ENCODE measurements at places on chromosomes 13 and 19.

GRCh38 chr19:28905996-28906395, 307.0 kb downstream of the UQCRFS1 start:
- no peak for DNase-seq

DNA sequence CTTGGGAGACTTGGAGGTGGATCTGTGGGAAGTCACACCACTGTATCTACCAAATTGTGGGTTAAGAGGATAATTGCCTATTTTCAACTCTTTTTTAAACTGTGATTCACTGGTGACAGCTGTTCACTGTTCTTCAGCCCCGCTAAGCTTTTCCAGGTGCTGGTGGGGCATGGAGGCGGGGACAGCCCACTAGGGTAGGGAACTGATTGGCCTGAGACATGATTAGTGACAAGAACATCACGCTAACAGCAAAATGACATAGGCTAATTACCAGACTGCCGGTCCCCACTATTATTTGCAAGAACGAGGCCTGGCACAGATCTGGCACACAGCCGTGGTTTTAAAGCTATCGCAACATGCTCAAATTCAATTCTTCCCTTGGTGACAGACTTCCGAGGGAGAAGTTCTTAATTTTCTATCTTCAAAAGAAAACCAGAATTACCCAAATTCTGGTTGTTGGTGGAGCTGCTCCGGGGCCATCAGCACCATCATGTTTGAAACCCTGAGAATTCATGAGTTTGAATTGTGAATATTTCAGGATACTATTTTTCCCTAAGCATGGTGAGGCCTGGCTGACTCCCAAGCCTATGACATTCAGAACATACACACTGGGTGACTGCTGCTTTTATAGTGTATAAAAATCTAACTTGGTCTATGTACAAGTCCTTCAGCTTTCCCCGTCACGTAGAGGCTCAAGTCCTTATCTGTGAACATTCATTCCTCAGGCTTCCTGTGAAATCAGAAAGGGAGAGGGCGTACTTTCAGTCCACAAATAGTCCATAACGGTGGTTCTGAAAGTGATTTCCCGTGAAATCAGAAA, 17.9 kb downstream of the DOCK9 start:
- no peak for DNase-seq

- no peak for DNase-seq
Observed at GRCh38 chr19:8174706-8175105, 25.3 kb upstream of the FBN3 start.

- no peak for DNase-seq
Observed at GRCh38 chr19:55259540-55260210, 858 bp upstream of the PPP6R1 start.

GRCh38 chr13:63497601-63498000, 2082.0 kb upstream of the PCDH20 start:
- DNase-seq, result no peak

GRCh38 chr19:40244579-40245317, 18.3 kb upstream of the CCNP start:
- no peak for DNase-seq

GRCh38 chr13:62035981-62036380, 620.3 kb upstream of the PCDH20 start:
- no peak for DNase-seq

DNA sequence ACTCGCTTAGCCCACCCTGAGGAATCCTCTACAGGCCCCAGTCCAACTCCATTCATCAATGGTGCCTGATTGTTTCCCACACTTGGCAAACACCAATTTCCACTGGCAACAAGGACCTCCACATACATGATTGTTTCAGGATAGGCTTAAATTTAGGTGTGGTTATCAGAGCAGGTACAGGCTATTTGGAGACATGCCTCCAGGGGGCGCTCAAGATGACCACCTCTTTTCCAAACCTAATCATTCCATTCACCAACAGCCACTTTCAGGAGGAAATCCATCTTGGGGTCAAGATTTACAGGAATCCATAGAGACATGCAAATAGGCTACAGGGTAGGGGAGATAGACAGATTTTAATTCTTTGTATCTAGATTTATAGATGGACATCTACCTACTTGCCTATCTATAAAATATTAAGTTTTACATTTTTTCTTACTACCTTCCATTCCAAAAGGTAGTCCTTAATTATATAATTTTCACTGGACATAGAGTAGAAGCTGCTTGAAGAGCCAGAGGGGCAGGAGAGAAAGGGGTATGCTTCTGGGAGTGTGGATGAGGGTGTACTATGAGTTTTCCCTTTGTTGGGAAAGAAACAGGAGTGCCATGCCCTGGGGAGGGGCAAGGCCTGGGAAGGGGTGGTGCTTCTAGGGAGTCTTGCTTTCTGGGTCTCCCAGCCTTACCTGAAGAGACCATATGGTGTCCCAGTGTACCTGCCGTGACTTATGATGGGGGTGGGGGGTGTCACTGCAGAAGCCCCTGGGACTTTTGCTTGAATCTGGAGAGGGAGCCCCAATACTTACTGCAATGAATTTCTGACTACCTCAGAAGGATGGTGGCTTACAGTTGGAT, 14.1 kb upstream of the PCDH8 start:
- no peak for DNase-seq

GRCh38 chr19:5148794-5149190, 179.9 kb downstream of the KDM4B start:
- no peak for DNase-seq

DNA sequence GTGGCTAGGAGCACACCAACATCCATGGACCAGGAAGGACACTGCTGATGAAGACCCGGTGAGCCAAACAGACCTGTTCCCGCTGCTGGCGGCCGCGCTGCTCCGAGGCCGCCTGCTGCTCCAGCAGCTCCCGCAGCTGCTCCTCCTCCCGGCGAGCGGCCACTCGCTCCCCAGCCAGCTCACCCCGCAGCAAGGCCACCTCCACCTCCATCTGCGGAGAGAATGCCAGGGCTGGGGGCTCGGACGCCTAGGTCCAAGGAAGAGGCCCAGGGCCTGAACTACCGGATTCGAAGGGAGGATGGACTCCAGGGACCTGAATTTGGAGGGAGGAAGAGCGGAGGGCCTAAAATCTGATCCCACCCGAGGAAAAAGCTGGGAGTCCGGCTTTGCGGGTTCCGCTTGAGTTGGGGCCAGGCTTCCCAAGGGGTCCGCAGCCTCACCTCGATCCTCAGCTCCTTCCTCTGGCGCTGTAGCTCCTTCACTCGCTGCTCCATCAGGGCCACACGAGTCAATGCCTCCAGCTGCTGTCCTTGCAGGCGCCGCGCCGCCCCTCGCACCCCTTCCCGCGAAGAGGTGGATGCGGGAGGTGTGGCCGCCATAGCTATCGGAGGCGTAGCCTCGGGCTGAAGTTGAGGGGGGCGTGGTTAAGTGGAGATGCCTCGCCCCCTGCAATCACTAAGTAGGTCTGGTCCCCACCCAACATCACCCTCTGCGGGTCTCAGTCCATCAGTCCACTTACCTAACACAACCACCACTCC, 2.7 kb downstream of the PHLDB3 start:
- DNase-seq, result no peak

DNA sequence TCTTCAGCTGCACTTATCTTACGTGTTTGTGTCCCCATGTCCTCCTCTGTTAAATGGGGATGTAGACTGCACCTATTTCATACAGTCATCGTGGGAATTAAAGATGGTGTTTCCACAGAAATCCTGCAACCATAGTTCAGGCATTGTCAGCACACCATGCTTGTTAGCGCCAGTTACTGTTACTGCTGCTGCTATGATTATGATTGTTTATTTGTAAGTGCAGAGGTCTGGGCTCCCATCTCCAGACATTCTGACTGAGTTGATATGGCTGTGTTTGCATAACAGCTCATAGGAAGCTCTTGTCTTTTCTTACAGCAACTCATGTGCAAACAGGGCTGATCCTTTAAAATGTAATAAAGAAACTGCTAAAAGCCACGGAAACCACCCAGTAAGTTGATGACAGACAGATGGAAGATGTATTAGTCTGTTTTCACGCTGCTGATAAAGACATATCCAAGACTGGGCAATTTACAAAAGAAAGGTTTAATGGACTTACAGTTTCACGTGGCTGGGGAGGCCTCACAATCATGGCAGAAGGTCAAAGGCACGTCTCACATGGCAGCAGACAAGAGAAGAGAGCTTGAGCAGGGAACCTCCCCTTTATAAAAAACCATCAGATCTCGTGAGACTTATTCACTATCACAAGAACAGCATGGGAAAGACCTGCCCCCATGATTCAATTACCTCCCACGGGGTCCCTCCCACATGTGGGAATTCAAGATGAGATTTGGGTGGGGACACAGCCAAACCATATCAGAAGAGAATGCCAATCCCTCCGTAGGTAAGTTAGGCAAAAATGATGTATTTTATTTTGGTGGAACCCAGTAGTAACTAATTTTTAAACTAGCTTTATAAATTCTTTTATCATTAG, 1.6 kb downstream of the ZSCAN5A start:
- no peak for DNase-seq

DNA sequence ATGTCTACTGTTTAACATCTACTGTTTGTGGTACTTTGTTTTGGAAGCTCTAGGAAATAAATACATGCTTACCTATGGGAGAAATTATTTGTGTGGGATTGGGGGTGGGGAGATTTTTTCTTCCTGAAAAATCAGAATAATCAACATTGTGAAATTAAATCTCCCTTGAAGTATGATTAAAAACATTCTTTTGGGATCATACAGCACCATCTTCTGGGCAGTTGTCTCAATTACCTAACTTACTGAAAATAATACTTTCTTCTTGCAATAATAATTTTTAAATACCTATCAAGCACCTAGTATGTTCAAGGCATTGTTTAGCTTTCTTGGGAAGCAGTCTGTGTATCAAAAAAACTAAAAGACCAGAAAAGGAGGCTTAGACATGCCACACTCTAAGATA, 576.5 kb upstream of the ARGLU1 start:
- no peak for DNase-seq

DNA sequence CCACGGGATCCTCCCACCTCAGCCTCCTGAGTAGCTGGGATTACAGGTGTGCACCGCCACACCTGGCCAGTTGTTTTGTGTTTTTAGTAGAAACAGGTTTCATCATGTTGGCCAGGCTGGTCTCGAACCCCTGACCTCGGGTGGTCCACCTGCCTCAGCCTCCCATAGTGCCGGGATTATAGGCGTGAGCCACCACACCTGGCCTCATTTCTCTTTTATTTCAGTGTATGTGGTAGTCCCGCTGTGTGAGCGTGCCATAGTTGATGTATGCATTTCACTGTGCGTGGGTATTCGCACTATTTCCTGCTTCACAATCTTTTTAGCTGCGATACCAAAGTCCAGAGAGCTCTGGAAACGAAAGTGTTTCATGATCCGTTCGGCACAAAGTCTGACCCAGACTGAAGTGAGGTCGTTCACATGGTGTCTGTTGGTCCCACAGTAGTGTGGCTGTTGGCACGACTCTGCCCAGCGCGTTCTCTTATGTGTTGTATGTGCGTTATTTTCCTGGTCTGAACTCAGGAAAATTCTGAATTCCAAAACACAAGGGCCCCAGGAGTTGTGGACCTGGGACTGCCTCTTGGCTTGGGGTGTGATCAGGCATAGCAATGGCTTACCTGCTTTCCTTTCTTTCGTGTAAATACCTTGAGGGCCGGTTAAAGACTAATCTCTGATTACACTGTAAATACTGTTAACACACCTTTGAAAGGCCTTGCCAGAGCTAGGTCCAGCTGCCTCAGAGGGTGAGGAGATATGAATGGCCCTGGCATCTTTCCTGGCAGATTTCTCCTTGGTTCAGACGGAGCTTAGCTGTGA, 8.6 kb downstream of the EPN1 start:
- DNase-seq, result no peak

DNA sequence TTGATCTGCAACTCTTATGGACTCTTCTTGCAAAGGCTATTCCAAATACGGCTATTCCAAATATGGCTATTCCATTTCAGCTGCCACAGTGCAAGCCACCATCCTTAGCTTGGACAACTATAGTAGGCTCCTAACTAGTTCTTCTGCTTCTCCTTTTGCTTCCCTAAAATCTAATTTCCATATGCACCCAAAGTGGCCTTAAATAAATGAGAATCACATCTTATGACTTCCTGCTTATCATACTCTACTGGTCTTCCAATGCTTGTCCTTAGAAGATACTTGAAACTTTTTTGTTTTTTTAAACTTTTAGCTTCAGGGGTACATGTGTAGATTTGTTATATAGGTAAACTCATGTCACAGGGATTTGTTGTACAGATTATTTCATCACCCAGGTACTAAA, 4.9 kb downstream of the UCHL3 start:
- no peak for DNase-seq

GRCh38 chr19:18361646-18362045, 21.2 kb downstream of the PGPEP1 start:
- no peak for DNase-seq

DNA sequence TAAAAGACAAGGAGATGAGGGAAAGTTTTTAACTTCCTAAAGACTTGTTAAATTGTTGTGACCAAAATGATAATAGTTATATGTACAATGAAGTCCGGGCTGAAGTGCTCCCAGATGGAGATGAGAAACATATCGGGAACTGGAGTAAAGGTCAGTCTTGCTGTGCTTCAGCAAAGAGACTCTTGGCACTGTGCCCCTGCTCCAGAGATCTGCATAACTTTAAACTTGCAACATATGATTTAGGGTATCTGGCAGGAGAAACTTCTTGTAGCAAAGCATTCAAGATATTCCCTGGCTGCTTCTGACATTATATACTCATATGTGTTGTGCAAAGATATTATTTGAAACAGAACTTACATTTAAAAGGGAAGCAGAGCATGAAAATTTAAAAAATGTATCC, 786.6 kb upstream of the SLITRK6 start:
- no peak for DNase-seq

DNA sequence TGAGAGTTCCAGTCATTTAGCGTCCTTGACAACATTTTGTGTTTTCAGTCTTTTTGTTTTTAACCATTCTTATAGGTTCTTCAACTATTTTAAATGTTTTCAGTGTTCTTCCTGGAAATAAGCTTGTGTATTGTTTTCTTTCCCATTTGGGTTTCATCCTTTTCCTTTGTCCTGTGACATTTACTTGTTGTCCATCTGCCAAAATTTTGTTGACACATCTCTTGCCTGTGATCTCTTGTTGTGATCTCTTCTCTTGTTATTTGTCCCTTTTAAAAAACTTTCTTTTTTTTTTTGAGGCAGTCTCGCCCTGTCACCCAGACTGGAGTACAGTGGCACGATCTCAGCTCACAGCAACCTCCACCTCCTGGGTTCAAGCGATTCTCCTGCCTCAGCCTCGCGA, 96.5 kb downstream of the PDS5B start:
- DNase-seq, result no peak

GRCh38 chr19:10508036-10508435, 4.9 kb upstream of the KEAP1 start:
- no peak for DNase-seq

GRCh38 chr13:99383511-99383921, 76.3 kb upstream of the GPR183 start:
- DNase-seq, result no peak

- DNase-seq, result no peak
Observed at GRCh38 chr13:85508683-85509329, 290.4 kb downstream of the SLITRK6 start.
